Stimulated activated CD4-positive, alpha-beta T cell treated with anti-CD3 and anti-CD28 coated beads, Interleukin-1b, Interleukin-23, amount 100 ng/mL, for 48 hours (primary cell): ENCODE measurements at places on chromosomes 2 and 18.

GRCh38 chr2:188870289-188870688 lies 103.9 kb upstream of the COL3A1 start:
- DNase-seq, result peak; percentile 9

DNA sequence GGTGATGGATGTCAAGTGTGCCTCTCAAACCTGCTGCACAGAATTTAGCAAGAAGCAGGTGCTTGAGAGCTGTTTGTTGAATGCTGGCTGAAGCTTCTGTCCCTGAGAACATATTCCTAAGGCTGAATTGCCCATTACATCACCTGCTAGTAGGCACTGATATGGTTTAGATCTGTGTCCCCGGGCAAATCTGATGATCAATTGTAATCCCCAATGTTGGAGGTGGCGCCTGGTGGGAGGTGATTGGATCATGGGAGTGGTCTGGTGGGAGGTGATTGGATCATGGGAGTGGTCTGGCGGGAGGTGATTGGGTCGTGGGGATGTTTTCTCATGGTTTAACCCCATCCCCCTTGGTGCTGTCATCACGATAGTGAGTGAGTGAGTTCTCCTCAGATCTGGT lies 128.0 kb downstream of the HRH4 start:
- no peak for DNase-seq

DNA sequence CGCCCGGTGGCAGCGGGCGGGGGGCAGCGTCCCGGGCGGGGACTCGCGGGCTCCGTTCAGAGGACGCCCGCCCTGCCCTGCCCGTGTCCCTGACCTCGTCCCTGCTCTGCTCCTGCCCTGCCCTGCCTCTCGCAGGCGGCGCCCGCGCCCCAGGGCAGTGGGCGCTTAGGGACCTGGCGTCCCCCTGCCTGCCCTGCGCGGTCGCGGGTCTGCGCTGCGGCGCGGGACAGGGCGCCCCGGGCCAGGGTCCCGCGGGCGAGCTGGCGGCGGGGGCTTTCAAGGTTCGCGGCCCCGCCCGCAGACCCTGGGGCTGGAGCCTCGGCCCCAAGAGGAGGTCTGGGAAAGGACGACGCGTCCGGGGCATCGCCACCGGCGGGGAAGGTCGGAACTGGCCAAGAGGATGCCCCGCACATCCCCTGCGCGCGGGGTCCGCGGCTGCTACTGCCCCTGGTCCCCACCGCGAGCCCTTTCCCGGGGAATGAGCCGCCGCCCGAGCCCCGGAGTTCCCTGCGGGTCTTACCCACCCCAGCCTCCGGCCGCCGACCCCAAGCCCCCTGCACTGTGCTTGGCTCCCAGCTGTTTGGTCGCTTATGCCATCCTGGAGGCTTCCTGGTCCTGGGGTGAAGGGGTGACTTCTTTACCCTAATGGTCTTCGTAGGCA lies 679 bp downstream of the RNF144A start:
- no peak for DNase-seq

GRCh38 chr2:154589514-154589913 lies 109.0 kb upstream of the KCNJ3 start:
- no peak for DNase-seq

- no peak for DNase-seq
Measured at GRCh38 chr2:177746358-177746757, 326.2 kb downstream of the PDE11A start.

DNA sequence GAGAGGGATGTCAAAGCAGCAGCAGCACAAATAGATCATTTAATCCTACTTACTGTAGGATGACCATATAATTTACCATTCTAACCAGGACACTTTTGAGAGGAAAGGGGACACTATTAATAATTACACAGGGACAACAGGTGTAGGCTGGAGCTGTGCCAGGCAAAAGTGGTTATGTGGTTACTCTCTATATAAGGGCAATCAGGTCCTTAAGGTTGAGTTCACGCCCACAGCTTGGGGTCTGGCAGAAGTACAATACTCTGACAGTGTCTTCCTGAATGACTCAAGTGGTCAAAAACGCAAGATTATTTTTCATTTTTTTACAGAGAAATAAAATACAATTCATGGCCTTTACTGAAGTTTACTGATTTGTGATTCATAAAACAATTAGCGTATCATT lies 2.8 kb downstream of the PREPL start:
- peak; percentile 28 for DNase-seq

DNA sequence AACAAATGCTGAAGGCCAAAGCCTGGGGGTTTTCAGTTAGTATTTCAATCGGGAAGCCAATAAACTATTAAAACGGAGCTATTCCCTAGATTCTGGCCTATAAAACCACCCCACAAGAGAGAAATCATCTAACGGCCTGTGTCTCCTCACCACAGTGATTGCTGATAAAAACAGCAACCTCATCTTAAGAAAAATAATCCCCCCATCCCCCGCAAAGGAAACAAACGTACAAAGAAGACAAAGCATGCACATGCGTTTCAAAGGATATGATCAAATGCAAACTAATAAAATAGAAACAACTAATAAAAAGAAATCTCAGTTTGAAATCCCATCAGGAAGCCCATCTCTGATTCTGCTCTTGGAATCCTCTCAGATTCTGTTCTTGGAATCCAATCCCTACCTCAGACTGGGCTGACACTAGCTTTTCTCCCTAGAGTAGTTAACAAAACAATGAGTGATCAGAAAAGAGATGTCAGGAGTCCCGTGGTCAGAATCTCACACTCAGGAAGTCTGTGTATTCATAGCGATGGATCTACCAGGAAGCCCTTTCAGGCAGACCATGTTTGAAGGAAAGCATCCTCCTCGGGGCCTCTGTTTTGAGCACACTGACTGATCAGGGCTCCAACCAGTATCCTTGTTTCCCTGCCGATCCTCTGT lies 150.7 kb downstream of the THADA start:
- no peak for DNase-seq

DNA sequence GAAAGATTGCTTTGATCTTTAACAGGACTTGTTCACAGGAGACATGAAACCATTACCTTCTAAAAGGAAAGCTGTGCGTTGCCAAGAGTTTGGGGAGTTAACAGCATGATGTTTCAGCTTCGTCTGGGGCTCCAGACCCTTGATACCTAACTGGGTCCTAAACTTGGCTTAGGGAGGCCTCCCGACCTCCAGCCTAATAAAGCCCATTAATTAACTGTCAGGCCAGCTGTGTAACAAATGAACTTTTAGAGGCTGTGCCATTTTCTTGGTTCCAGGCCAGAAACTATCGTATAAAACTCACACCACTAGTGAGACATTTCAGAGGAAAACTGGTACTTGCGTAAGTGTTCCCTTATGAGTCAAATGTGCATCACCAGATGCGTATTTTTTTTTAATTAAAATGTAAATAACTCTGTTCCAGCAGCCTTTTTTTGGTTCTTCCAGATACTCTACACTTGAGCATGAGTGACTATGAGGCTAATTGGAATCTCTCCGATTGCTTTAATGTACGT lies 236.5 kb downstream of the BCL2 start:
- no peak for DNase-seq

- DNase-seq, result peak; percentile 7
Measured at GRCh38 chr18:47215554-47216138, 35.8 kb downstream of the SKOR2 start.

DNA sequence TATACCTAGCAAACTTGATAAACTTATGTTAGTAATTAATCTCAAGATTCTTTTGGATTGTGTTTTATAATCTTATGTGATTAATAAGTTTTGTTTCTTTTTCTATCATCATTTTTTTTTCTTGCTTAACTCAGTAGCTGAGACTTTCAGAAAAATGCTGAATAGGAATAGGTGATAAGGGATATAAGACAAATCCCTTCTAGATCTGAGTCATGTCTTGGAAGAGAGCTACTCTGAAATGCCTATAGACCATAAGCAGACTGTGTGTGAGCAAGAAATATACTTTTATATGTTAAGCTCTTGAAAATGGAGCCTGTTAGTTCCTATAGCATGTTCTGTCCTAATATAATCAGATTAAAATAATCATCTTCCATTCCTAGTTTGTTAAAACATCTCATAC lies 29.6 kb downstream of the CYBRD1 start:
- no peak for DNase-seq
